Stimulated activated CD4-positive, alpha-beta T cell treated with anti-CD3 and anti-CD28 coated beads, Interleukin-1b, Interleukin-23, amount 100 ng/mL, for 1 hour (primary cell): ENCODE measurements at places on chromosomes 4 and X.

GRCh38 chr4:3266076-3266475 is 17.1 kb downstream of the MSANTD1 start:
- no peak for DNase-seq

- no peak for DNase-seq
Observed at GRCh38 chrX:104195489-104196084, 29.3 kb downstream of the FAM199X start.

DNA sequence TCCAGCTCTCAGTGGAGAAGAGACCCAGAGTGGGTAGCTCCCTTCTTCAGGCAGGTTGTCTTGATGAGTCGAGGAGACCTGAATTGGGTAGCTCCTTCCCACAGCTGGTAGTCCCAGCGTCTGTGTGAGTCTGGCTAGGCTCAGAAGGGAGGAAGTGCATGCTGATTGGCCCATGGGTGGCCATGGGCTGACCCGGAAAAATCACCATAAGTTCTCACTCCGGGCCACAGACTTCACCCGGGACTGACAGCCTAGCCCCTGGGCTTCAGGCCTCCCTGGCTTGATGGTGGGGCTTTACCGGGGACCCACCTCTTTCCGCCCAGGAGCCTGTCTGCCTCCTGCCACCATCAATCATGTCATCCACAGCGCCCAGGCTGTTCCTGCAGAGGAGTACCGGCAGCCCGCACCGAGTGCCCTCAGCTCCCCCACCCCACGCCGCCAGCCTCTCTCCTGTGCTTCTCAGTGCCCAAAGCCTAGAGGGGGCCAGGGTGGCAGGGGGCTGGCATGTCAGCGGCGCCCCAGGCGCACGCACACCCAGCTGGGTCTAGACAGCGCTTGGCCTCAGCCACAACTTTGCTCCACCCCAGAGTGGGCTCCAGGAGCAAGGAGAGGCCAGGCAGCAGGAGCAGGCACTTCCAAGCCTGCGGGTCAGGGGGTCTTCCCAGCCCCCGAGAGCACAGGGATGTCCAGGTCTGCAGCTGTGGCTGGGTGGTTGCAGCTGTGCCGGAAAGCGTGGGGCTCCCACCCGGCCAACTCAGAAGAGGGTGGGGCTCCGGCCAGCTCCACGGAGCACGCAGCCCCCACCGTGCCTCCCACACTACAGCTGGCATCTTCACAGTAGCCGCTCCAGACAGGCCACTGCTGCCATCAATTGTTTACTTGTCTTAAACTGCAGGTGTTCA is 16.1 kb upstream of the SAT1 start:
- DNase-seq, result no peak

GRCh38 chrX:73987166-73987565 is 316.8 kb upstream of the ZCCHC13 start:
- DNase-seq, result no peak

- no peak for DNase-seq
Observed at GRCh38 chrX:41858161-41858775, 65.1 kb downstream of the CASK start.

- no peak for DNase-seq
Observed at GRCh38 chr4:119246177-119246733, 33.7 kb downstream of the USP53 start.

GRCh38 chrX:131729295-131729694 is 185.4 kb downstream of the OR13H1 start:
- no peak for DNase-seq

GRCh38 chrX:65528293-65528692 is 6.3 kb downstream of the LAS1L start:
- DNase-seq, result no peak

- no peak for DNase-seq
Observed at GRCh38 chr4:46032056-46032455, 91.8 kb downstream of the GABRG1 start.

DNA sequence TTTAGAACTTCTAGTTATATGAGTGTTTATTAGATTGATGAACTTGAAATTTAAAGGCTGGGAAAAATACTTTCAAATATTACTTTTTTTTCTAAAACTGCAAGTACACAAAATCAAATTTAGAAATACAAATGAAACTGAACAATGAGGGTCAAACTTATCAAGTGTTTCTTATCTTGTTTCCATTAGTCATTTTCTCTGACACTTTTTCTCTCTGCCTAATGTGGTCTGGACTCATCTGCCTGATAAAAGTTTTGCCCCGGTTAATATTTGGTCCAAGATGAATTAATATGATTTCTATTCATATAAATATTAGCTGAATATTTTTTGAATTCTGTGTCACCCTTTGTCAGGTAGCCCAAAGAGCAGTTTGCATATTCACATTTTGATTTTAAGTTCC is 8.7 kb upstream of the HPGDS start:
- DNase-seq, result no peak

DNA sequence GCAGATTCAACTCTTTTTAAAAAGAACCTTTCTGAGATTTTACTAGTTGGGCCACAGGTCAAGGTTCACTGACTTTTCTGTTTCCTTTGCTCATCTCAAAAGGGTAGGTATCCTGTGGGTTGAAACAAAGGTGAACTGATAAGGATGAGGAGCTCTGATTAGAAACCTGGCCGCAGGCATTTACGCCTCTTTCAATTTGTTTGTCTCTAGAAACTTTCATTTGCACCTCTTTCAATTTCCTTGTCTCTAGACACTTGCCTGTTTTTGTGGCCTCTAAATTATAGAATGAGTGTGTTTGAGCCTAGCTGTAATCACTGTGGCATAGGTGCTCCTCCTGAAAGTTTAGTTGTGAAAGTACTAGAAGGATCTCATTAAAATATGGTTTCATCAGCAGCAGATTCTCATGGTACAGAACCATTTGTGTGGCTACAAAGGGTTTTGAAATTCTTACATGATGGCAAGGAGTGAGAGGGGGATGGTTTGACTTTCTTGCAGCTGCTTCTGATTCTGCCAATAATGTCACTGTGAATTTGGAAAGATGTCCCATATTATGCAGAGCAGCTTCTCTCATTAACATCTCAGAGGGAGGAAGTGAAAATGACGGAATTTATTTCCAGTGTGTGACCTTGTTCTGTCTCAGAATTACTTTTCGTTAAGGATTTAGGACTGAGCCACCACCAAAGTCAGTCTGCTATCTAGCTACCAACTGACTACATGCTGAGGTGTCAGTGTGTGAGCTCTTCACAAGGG is 142.2 kb downstream of the SH2D1A start:
- no peak for DNase-seq

DNA sequence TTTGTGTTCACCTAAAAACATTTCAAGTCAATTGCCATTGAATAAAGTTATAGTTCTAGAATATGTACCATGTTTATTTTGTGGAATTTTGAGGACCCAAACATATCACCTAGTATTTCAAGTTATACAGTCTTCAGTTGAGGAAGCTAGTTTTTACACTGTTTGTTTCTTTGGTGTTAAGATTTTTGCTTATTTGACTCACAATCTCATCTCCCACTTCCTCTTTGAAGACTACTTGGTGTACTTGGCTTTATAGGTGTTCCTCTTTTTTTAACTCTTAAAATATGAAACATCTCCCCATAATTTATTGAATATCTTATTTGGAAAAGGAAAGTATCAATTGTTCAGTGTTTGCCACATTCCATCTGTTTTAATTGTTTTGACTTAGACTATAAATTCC is 675.4 kb downstream of the RAPGEF2 start:
- no peak for DNase-seq

DNA sequence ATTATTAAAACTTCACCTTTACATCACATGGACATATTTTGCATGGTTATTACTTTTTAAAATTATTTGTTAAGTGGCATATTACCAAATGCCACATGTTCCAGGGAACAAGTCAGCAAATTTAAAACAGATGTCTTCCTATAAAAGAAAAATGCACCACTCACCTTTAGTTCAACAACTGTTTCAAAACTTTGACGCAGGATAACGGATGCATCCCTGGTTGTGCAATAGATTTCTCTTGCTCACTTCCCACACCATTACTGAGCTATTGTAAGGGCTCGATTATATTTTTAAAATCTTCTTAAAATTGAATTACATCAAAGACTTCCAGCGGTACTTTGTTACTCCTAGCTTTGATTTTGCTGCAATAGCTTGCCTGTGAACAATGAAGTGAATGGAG is 93.0 kb upstream of the ARHGAP24 start:
- no peak for DNase-seq

GRCh38 chr4:155881555-155881954 is 15.5 kb upstream of the ASIC5 start:
- no peak for DNase-seq

- no peak for DNase-seq
Observed at GRCh38 chrX:103413705-103414387, 37.5 kb downstream of the BEX3 start.

DNA sequence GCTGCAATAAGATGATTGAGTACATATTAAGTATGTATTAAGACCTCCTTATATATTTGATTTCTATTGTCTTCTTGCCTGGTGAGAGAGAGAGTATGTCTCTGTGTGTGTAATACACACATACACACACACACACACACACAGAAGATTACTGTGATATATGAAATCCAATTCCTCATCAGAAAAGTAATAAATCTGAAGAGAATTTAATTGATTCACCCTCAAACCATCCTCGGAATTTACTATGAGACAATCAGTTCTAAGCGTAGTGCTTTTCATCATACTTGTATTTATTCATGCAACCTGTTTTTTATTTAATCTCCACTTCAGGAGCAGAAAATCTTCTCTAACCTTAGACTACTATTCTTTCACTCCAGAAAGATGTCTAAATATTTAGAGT is 62.3 kb upstream of the TLL1 start:
- no peak for DNase-seq

DNA sequence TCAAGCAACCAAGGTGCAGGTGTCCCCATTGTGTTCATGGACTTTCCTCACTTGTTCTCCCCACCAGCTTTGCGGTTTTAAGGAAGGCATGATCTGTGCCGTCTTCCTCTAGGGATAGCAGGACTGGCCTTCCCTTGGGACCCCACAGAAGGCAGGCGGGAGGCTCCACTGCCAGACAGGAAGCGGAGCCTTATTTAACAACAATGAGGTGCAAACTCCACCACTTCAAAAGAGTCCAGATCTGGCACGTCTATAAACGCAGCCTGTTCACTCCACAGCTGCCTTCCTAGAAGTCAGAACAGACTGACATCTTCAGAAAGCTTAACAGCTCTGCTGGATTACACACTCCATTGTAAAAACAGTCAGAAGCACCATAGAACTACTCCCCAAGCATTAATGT is 1.7 kb upstream of the GPR143 start:
- no peak for DNase-seq

GRCh38 chr4:69527924-69528323 is 32.2 kb upstream of the UGT2B4 start:
- DNase-seq, result no peak

- no peak for DNase-seq
Observed at GRCh38 chrX:72030431-72030830, 101.3 kb downstream of the RTL5 start.

DNA sequence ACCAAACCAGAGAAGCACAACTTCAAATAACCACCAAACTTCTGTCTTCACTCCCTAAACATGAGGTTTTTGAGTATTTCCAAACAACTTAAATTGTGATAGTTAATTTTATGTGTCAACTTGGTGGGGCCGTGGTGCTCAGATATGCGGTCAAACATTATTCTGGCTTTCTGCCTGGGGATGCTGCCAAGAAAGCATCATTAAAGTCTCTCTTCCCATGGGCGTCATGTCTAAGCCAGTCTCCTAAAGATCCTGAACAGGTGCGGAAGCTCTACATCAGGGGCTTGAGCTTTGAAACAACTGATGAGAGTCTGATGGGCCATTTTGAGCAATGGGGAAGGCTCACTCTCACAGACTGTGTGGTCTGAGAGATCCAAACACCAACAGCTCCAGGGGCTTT is 24.1 kb upstream of the SOD3 start:
- DNase-seq, result no peak

DNA sequence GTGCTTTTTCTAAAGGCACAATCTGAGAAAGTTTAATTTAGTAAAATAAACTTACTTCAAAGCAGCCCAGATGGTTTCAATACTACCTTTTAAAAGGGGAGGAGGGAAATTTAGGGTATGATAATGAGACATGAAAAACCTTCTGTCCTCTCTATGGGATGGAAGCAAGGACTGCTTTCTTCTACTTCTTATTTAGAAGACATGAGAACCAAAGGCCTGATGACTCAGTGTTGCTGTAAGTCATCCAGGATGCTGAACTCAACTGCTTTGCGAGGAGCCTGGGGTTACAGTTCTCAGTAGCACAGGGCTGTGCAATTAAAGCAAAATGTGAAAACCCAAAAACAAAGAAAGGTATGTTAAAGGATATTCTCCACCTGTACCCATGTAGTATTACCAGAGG is 140.8 kb upstream of the EDNRA start:
- DNase-seq, result no peak

DNA sequence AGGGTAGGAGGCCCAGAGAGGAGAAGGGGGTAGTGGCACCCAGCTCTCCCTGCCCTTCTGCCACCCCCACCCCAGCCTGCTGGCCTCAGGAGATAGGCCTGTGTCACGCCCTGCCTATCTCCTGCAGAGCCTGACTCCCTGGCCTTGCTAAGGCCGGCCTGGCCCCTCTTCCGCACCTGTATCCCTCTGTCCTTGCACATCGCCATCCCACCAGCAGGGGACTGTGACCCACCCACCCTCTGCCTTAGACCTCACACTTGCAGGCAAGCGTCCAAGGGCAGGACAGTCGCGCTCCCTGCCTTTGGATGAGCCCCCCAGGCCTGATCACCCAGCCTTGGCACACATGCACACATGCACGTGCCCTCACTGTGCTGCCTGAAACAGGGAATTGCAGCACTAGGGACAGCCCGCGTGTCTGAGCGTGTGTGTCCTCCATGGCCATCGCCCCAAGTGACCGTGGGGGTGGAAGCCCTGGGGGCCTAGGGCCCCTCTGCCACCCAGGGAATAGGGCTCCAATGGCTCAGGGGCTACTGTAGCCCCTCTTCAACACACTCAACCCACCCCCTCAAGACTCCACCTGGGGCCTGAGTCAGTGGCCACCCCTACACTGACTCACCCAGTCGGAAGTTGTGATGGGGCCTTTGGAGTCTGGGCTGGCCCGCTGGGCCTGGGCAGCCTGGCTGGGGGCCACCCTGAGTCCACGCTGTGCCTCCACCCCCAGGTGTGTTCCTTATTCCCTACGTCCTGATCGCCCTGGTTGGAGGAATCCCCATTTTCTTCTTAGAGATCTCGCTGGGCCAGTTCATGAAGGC is 2.1 kb downstream of the SLC6A8 start:
- DNase-seq, result no peak

DNA sequence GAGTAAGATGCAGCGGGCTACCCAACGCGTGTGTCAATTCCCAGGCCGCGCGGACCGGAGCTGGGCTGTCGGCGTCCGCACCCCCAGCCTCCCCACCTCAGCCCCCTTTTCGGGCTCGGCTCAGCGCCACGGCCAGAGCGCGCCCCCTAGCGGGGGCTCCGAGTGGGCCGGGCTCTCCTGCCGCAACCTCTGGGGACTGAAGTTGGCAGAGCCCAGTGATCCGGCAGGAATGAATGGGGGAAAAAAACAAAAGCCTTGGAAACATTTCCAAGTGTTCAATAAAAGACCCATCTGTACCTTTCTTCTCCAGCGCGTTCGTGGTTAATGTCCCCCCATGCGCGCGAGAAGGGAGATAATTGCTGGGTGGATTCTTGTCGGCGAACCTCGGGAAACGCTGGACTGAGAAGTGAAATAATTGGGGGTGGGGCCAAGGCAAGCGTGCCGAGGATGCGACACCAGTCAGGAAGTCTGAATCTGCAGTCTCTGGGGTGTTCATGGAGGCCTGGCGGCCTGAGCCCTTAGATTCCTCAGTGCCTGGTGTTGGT is 5.2 kb upstream of the ARX start:
- no peak for DNase-seq
